Left lobe of liver (tissue), 2 donors: ENCODE measurements at places on chromosomes 7 and 10. TPM values are rescaled to one million over a fixed set of nuclear protein-coding genes. Genes with fewer than 3 reads are reported as not detected.

DNA sequence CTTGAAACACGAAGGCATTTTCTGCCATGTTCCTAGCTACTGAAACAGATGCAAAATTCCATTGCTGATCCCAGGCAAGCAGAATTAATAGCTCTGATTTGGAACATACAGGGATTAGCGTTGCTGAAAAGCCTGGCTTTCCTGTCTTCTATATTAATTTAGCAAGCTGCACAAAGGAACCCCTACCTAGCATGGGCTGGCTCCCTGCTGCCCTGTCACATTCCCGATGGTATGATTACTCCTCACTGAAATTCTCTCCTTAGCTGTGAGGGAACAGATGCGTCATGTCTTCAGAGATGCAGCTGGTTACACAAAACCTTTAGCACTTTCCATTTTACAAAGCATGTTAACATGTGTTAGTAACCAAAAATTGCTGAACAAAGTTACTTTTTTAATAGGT, 878.9 kb downstream of the TYW1 start:
- no peak for DNase-seq

DNA sequence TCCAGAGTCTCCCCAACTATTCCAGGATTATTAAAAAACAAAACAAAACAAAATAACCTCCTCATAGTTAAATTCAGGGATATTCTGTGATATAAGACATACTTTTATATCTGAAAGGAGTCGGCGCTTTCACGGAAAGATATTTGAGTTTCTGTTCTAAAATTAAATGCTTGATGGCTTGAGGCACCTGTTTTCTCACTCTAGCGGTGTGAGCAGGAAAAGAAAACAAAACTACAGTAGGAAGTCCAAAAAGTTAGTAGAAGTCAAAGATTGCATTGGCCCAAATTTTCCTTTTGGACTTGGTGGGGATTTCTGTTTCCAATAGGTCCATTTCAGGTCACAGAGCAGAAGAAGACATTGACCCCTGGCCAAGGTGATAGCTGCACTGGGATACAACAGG, 716.1 kb upstream of the POT1 start:
- no peak for DNase-seq

- no peak for DNase-seq
These were observed 145.1 kb downstream of the JMJD1C start for GRCh38 chr10:63320683-63321082.

The DDC gene
- total RNA-seq, result 48.6 TPM

DNA sequence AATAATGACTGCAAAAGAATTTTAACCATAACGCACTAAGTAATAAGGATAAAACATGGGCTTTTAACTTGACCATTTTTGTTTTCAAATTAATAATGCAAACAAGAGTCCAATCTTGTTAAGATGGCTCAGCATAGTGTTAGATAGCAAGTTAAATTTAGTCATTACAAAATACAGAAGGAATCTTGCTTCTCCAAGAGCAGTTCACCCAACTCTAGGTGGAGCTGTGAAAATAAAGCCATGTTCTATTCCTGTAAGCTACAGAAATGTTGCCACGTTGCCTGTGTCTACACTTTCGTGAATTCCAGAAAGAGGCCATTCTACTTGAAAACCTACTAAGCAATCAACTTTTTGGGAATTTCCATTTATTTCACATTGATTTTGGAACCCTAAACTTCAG, 191.9 kb downstream of the SFMBT2 start:
- no peak for DNase-seq

The CALHM3 gene
- not detected for total RNA-seq

The LIPN gene
- not detected for total RNA-seq
